ENCODE measurements at places on chromosomes 13 and 19.

GRCh38 chr19:43774103-43774939 is 6.5 kb downstream of the KCNN4 start:
- no peak for DNase-seq

- no peak for DNase-seq
Observed at GRCh38 chr19:16715611-16716010, 4.0 kb upstream of the NWD1 start.

GRCh38 chr19:40529093-40529954 is 47.3 kb upstream of the SHKBP1 start:
- DNase-seq: peak; percentile 95

DNA sequence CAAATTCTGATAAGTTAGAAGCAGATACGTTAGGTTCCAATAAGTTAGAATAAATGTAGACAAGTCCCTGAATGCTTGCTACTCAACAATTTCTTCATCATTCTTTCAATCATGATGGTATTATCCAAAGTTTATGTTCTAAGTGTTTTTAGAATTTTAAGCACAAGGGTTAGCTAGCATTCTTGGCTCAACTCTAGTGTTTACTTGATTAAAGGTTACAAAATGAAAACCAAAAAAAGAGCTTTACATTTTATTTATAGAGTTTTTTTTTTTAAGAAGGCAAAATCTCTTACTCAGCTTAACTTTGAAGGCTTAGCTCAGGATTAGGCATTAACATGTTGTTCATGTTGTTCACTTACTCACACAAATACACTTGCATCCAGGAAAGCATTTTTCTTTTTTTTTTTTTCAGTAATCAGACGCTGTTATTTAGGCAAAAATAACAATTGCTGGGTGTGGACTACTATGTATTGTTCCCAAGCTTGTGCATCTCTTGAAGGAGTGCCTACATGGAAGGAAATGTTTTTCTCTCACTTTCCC is 420.6 kb downstream of the DCT start:
- DNase-seq: no peak

DNA sequence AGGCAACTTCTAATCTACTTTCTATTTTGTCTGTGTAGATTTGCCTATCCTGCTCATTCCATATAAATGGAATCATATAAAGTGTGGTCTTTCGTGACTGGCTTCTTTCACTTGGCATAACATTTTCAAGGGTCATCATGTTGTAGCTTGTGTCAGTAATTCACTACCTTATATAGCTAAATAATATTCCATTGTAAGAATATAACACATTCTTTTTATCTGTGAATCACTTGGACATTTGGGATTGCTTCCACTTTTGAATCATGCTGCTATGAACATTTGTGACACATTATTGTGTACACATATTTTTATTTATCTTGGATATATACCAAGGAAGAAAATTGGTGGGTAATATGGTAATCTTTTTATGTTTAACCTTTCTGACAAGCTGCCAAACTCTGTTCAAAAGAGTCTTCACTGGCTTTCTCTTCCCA is 89.0 kb upstream of the CSNK1A1L start:
- DNase-seq: no peak

GRCh38 chr13:20798027-20798426 is 24.3 kb upstream of the EEF1AKMT1 start:
- DNase-seq: no peak

DNA sequence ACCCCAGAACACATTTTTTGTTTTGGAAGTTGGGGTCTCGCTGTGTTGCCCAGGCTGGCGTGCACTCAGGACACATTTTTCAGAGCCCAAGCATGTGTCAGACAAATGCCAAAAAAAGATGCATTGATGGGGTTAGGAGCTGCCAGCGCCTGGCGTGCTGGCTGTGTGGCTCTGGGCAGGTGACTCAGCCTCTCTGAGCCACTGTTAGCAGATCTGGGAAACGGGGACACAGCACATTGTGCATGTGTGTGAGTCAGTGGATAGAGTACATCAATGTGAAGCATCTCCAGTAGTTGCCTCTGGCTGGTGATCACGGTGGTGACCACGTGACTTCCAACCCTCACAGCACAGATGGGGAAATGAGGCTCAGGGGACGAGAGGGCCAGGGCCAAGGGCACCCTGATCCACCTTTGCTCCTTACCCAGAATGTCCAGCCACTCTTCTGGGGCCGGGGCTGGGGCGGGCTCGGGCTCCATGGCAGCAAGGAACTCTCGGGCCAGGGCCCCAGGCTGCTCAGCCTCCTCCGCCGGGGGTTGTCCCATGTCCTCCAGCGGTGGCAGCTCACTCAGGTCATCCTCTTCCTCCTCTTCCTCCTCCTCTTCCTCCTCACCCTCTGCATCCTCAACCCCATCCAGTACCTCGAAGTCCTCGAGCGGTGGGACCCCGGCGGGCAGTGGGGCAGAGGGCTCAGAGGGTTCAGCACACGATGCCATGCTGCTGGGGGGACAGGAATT is 1.9 kb downstream of the FKBP8 start:
- DNase-seq: no peak

DNA sequence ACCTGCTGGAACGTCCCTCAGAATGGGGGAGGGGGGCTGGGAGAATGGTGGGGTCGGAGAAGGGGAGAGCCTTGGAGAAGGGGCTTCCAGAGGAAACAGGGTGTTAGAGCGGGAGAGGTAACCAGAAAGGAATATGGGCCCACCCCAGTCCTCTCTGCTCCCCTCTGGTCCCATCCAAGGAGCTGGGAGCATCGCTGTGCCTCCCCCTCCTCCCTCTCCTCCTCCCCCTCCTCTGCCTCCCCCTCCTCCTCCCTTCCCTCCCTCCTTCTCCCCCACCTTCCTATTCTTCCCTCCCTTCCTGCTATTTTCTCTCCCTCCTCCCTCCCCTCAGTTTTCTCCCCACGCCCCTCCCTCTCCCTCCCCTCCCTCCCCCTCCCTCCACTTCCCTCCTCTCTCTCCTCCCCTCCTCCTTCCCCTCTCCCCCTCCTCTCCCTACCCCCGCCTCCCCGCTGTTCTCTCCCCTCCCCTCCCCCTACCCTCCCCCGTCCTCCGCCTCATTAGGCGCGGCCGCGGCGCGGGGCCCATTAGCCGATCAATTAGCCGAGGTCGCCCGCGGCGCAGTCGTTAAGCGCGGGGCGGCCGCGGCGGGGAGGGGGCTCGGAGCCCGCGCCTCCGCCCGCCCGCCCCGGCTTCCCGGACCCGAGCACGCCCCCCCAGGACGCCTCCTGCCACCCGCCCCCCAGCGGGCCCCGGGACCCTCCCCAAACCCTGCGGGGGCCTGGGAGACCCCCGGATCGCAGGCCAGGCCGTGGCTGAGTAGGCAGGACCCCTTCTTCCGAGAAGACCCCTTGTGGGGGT is 15.4 kb downstream of the TLE5 start:
- DNase-seq: no peak

- no peak for DNase-seq
Observed at GRCh38 chr13:79034341-79034740, 371.7 kb downstream of the RBM26 start.

DNA sequence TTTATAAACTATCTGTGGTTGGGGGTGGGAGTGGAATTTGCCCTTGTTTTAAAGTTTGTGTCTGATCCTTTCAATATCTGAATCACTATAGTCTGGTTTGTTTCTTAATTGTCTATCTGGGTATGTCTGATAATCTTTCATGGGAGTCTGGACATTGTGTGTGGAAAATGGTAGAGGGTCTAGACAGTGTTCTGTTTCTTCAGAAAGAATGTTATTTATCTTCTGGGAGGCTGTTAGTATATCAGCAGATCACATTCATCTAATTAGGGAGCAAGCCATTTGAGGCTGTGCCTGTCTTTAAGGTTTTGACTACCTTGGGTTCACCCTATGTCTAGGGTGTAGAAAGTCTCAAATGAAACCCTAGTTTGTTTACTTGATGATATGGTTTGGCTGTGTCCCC is 110.5 kb downstream of the NDFIP2 start:
- DNase-seq: no peak

DNA sequence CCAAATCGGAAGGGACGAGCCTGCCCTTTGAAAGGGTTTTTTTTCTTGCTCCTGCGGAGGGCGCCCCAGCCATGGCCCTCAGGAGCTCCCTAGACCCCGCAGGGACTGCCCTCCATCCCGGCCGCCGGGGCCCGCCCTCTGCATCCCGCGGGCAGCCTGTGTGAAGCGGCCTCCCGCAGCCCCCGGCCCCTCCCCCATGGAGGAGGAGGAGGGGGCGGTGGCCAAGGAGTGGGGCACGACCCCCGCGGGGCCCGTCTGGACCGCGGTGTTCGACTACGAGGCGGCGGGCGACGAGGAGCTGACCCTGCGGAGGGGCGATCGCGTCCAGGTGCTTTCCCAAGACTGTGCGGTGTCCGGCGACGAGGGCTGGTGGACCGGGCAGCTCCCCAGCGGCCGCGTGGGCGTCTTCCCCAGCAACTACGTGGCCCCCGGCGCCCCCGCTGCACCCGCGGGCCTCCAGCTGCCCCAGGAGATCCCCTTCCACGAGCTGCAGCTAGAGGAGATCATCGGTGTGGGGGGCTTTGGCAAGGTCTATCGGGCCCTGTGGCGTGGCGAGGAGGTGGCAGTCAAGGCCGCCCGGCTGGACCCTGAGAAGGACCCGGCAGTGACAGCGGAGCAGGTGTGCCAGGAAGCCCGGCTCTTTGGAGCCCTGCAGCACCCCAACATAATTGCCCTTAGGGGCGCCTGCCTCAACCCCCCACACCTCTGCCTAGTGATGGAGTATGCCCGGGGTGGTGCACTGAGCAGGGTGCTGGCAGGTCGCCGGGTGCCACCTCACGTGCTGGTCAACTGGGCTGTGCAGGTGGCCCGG is 815 bp downstream of the MAP3K10 start:
- peak; percentile 41 for DNase-seq

DNA sequence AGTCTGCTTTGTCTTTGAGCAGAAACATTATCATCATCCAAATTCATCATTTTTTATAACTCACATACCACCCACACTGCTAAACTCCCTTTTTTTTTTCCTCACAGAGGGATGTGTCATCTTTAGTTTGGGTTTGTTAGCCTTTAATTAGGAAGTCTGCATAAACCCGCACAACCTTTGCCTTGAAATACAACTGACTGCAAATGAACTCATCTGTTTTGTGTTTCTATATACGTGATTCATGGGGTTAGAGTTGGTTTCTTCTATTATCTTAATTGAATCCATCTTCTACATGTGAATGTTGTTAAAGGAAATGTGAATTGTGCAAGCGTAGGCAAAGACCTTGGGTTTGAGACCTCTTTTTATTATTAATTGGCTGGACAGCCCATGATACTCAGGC is 102.7 kb downstream of the SLAIN1 start:
- DNase-seq: no peak

DNA sequence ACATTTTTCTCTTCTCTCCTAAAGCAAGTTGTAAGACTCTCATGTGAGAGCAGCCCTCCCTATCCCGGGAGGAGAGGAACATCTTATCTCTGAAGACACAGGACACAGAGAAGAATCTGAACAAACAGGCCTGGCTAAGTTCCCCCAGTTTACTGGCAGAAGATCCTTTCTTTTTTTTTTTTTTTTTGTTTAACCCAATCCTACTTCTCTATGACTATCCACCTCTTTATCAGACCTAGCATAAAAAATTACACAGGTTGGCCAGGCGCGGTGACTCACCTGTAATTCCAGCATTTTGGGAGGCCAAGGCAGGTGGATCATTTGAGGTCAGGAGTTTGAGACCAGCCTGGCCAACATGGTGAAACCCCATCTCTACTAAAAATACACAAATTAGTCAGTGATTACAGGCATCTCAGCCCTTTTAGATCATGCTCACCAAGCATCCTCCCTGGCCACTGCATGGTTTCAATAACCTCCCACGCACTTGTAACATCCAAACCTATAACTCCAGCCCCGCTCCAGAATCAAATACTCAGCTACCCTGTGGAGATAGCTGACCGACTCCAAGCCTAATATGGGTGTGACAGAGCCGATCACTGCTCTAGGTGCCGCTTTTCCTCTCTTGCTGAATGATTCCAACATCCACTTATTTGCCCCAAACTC is 27.3 kb upstream of the MUC16 start:
- no peak for DNase-seq

GRCh38 chr13:25001476-25002206 is 94.3 kb upstream of the PABPC3 start:
- no peak for DNase-seq

GRCh38 chr13:42880056-42880605 is 98.7 kb downstream of the FAM216B start:
- DNase-seq: no peak

GRCh38 chr19:34676697-34677385 is at the start of gene SCGB2B2:
SCGB2B2 (minus strand) TSS chr19:34677159; CDS start chr19:34594563, 82,596 bp downstream.
- DNase-seq: no peak

DNA sequence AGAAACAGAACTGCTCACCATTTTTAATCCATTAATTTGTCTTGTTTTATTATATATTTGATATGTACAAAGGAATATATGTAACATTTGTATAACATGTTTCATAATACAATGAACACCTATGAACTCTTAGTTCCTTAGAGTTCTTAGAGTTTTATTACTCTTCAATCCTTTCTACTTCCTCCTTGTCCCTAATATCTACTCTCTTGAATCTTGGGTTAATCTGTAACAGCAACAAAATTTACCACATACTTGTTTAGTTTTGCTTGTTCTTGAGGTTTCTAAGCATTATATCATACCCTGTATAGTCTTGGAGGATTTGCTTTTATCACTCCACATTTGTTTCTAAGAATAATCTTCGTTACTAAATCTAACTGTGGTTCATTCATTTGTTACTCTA is 151.4 kb downstream of the PDS5B start:
- no peak for DNase-seq

GRCh38 chr19:37933937-37934358 is 26.9 kb downstream of the SIPA1L3 start:
- DNase-seq: no peak

Data from activated CD4-positive, CD25-positive, alpha-beta regulatory T cell treated with anti-CD3 and anti-CD28 coated beads, Interleukin-2, amount 50 U/mL, for 72 hours (primary cell).